ENCODE measurements at places on chromosomes 1 and 21. TPM values are rescaled to one million over a fixed set of nuclear protein-coding genes. Genes with fewer than 3 reads are reported as not detected.
A peak's percentile ranks its signal among the peaks of the same experiment; 100 is the strongest.

The TLCD4 gene
- 0.08 TPM for total RNA-seq

DNA sequence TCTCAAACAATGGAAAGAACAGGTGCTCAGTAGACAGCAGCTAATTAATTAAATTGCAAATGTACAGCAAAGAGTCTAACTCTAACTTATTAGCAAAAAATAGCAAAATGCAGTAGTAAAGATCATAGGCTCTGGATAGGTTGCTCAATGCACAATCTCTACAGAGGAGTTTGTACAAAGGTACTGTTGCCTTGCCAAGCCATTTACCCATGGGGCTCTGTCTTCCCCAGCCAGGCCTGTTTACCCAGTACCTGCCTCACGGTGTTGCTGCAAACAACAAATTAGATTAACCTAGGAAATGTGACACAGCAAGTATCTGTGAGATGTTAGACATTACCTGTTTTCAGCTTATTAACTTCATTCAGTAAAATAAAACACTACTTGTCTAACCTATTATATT, 222.0 kb downstream of the DENND1B start:
- H3K27me3 ChIP-seq, result no peaks in the 10 kb centered on the region
- H3K36me3 ChIP-seq, result peaks cover 24% of the 10 kb centered on the region
- no peak overlapping the region for H3K4me3 ChIP-seq
- H3K4me1 ChIP-seq, result no peaks in the 10 kb centered on the region
- H3K27ac ChIP-seq, result no peak overlapping the region

GRCh38 chr1:178124115-178124514, 30.2 kb downstream of the RASAL2 start:
- no peaks in the 10 kb centered on the region for H3K4me1 ChIP-seq
- H3K4me3 ChIP-seq, result no peak overlapping the region
- no peaks in the 10 kb centered on the region for H3K27me3 ChIP-seq
- H3K27ac ChIP-seq, result no peak overlapping the region

GRCh38 chr1:6102532-6102845, 56.8 kb downstream of the KCNAB2 start:
- DNase-seq, result peak; percentile 41
- H3K27ac ChIP-seq, result no peak overlapping the region
- H3K4me3 ChIP-seq, result no peak overlapping the region
- H3K4me1 ChIP-seq, result peaks cover 10% of the 10 kb centered on the region

DNA sequence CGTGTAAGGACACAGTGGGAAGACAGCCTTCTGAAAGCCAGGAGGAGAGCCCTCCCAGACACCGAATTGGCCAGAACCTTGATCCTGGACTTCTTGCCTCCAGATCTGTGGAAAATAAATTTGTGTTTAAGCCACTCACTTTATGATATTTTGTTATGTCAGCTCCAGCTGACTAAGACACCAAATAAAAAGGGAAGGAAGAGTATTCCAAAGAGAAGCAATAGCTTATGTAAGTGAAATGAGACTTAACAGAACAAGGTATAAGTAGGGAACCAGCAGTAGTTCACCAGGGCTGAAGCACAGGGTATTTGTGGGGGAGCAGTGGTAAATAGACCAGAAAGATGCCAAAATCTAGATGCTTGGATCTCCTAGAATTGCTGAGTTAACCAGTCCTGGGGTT, 94.2 kb upstream of the WLS start:
- no peaks in the 10 kb centered on the region for H3K36me3 ChIP-seq
- H3K27ac ChIP-seq, result no peak overlapping the region
- H3K4me3 ChIP-seq, result no peak overlapping the region

DNA sequence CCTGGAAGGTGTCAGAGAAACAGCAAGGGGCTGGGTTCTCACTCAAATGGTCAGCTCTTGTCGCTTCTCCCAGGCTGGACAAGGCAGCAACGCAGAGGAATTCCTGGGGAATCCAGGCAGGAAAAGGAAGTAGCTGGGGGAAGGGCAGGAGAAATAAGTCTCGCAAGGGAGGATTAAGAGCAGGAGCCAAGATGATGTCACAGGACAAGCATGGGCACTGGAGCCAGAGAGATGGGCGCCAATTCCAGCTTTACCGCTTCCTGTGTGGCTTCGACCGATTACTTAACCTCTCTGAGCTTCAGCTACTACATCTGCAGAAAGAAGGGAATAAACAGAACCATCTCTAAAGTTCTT, 70.5 kb downstream of the SSBP3 start:
- no peak for DNase-seq
- peaks cover 72% of the 10 kb centered on the region for H3K4me1 ChIP-seq
- H3K36me3 ChIP-seq, result peaks cover 11% of the 10 kb centered on the region
- no peak overlapping the region for H3K27ac ChIP-seq

- no peak overlapping the region for H3K4me3 ChIP-seq
- H3K4me1 ChIP-seq, result no peaks in the 10 kb centered on the region
- no peak for DNase-seq
- no peaks in the 10 kb centered on the region for H3K36me3 ChIP-seq
These were observed 46.0 kb upstream of the COG2 start for GRCh38 chr1:230596306-230596705.

The TTLL7 gene
- total RNA-seq, result not detected

DNA sequence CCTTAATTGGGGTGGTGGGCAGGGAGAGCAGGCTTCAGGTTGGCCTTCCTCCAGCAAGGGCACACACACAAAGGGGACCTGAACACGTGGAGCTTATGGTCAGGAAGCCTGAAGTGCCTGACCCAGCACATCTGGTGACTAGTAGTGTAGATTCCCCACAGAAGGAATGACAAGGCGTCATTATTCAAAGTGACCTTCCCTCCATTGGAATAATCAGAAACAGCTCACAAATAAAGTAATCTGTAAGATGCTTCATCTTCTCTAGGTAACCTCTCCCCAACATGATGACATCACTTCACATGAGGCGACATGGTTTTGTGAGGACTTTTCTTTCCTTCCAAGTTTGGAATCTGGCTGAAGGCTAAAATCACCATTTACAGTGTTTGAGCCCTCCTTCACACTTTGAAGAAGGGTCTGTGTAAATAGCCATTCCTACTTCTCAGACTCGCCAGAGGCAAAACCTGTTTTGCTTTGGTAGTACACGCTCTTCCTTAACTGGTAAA, 32.8 kb upstream of the ERG start:
- H3K27me3 ChIP-seq, result peaks cover 7% of the 10 kb centered on the region
- no peak overlapping the region for H3K4me3 ChIP-seq
- DNase-seq, result no peak
- no peaks in the 10 kb centered on the region for H3K36me3 ChIP-seq
- H3K4me1 ChIP-seq, result no peaks in the 10 kb centered on the region
- H3K27ac ChIP-seq, result no peak overlapping the region

DNA sequence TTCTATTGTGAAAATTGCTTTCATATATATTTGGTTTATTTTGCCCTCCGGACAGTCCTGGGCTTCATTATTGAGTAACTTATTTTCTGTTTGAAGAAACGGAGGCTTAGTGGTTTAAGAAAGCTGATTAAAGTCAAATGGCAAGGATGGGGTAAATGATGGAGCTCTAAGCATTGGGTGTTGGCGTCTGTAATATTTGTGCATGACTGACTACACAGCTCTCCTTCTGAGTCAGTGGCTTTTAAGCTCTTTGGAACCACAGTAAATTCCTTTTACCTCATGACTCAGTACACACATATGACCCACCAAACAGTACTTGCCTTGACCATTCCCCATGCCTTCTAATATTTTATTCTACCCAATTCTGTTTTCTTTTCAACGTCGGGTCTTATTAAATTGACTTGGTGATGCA, 21.0 kb downstream of the B3GALT5 start:
- peaks cover 84% of the 10 kb centered on the region for H3K27me3 ChIP-seq
- H3K4me3 ChIP-seq, result no peak overlapping the region
- H3K4me1 ChIP-seq, result no peaks in the 10 kb centered on the region
- no peak overlapping the region for H3K27ac ChIP-seq
- H3K36me3 ChIP-seq, result no peaks in the 10 kb centered on the region
- DNase-seq, result no peak

The BOLA1 gene
- 21.1 TPM for total RNA-seq

The ELAVL4 gene
- not detected for total RNA-seq

DNA sequence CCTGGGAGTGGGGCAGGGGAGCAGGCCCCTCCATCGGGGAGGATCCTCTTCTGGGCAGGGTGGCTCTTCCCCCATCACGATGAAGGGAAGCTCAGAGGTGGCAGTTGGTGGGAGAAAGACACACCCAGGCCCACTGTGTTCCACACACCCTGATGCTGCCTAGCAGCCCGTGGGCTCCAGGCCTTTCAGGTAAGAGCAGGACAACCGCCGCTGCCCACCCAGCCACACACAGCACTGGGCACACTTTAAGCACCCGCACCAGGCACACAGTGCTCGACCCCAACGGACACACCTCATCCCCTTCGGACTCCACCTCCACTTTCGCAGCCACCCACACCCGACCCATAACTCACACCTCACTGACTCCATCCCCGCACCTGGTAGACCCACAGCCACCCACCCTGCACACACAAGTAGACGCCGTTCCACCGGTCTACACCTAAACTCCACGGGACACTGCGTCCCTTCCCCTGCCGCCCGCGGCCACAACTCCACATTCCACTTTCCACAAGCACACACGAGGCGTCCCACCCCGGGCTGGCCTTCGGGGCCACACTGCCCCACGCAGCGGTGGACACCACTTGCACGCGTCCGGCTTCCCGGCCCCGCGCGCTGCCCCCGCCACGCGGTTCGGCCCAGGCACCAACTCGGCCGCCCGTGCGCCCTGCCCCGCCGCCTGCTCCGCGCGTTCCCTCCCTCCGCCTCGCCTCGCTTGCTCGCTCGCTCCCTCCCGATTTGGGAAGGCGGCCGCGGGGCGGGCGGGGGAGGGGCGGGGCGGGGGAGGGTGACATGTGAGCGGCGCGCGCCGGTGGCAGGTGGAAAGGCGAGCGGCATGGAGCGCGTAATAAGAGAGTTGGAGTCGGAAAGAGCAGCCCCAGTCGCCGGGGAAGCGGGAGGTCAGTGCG, at the start of gene KCNQ4:
Gene KCNQ4 (plus strand): TSS at position 787 of the 905 bp plus-strand sequence. CDS start 307 bp downstream, outside the sequence.
- no peaks in the 10 kb centered on the region for H3K36me3 ChIP-seq
- peak within 1 kb of the TSS; percentile 83 for H3K4me3 ChIP-seq
- H3K27ac ChIP-seq, result peak within 1 kb of the TSS; percentile 76

The RGS4 gene
- total RNA-seq, result not detected

GRCh38 chr1:162753001-162753658, 37.4 kb upstream of the HSD17B7 start:
- H3K27ac ChIP-seq, result no peak overlapping the region
- peaks cover 5% of the 10 kb centered on the region for H3K36me3 ChIP-seq
- DNase-seq, result no peak
- H3K4me3 ChIP-seq, result no peak overlapping the region

GRCh38 chr1:51147394-51147793, 45.4 kb downstream of the C1orf185 start:
- no peak overlapping the region for H3K4me3 ChIP-seq
- peaks cover 5% of the 10 kb centered on the region for H3K27me3 ChIP-seq
- no peak for DNase-seq
- H3K36me3 ChIP-seq, result no peaks in the 10 kb centered on the region

DNA sequence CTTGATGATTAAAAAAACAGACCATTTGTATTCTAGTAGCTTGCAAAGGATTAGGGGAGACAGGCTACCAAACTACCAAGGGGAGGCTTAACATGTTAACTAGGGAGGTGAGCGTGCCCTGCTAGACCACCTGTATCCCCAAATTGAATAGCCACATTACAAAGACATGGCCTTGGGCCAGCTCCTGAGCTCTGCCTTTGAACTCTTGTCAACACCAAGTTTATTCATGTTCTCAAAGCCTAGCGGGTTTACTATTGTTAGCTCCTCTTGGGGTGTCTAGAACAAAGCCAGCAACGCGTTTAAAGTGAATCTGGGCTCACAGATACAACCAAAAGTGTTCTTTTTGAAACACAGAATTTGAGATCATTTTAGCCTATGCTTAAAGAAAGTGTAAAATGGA, 36.3 kb downstream of the SMYD2 start:
- no peaks in the 10 kb centered on the region for H3K27me3 ChIP-seq
- no peak overlapping the region for H3K4me3 ChIP-seq
- peaks cover 17% of the 10 kb centered on the region for H3K36me3 ChIP-seq
- no peak overlapping the region for H3K27ac ChIP-seq

GRCh38 chr21:32140604-32141317, 138.1 kb downstream of the MIS18A start:
- DNase-seq, result no peak
- H3K4me1 ChIP-seq, result no peaks in the 10 kb centered on the region
- peaks cover 1% of the 10 kb centered on the region for H3K27me3 ChIP-seq
- no peak overlapping the region for H3K4me3 ChIP-seq
- no peak overlapping the region for H3K27ac ChIP-seq

DNA sequence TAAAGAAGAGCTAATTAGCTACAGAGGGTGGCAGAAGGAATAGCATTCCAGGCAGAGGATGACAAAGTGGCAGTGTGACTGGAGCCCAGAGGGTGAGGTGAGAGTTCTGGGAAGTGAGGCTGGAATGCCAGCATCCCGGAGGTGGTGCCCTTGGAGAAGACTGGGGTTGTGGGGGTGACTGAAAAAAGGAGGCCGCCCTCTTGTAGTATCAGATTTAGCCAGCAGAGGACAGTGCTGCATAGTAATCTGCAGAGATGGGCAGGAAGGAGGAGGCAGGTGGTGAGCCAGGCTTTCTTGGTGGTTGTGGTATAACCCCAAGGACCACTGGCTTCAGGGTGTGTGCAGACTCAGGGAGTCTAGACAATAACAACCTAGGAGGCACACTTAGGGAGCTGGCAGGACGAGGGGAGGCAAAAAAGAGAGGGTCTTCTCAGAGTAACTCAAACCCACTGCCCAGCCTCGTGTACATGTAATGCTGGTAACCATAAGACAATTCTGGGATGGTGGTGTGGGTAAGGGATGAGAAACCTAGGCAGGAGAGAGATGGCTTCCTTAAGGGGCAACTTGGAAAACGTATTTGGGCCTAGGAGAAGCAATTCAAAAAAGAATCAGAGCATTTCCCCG, 30.5 kb downstream of the MROH7 start:
- H3K27me3 ChIP-seq, result no peaks in the 10 kb centered on the region
- H3K27ac ChIP-seq, result no peak overlapping the region
- no peaks in the 10 kb centered on the region for H3K4me1 ChIP-seq
- peak; percentile 20 for DNase-seq
- no peaks in the 10 kb centered on the region for H3K36me3 ChIP-seq
- H3K4me3 ChIP-seq, result no peak overlapping the region

DNA sequence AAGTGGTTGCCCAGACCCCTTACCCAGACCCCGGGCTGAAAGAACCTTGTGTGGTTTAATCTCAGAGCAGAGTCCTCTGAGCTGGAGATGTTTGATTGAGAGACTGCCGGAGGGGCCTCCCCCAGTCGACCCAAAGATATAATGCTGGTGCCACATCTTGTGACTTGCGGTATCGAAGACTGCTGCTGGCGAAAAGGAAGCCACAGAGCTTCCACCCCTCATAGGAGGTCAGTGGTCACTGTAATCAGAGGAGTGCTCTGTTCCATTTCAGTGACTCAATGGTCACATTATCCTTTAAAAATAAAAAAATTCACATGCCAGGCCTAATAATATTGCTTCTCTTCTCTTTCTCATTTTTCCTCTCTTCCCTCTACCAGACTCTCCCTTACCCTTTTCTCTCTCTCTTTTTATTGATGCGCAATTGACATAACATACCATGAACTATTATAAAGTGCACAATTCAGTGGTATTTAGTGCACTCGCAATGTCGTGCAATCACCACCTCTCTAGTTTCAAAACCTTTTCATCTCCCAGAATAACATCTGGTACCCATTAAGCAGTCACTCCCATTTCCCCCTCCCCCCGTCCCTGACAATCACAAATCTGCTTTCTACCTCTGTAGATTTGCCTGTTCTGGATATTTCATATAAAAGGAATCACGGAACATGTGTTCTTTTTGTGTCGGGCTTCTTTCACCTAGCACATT, 52.6 kb upstream of the LYST start:
- H3K27me3 ChIP-seq, result peaks cover 1% of the 10 kb centered on the region
- H3K27ac ChIP-seq, result peak overlapping the region; percentile 40
- DNase-seq, result no peak
- H3K4me3 ChIP-seq, result no peak overlapping the region
- no peaks in the 10 kb centered on the region for H3K36me3 ChIP-seq
